ENCODE measurements at places on chromosomes 12 and 14.

DNA sequence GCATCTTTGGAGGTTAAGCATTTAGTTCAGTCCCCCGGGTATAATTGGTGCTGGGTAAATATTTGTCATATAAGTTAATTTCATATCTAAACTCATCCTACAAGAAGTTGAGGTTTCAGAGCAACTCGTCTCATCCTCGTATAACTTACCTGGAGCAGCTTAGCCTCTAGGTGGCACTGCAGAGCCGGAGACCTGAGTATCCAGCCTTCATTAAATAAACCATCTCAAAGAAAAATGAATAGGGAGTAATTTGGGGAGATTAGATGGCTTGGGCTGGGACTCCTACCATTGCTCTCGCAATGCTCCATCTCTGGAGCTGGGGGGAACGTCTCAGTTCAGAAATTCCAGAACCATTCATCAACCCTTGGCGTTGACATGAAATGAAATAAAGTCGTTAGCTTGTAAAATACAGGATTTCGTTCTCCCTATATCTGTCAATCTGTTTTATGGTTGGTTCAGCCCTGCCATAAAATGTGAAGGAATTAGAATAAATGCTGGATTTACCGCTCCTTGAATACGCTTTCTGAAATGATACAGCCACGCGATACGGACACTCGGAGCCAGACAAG is 122.9 kb upstream of the TMEM132D start:
- DNase-seq, result no peak

GRCh38 chr12:15208871-15209656 is 12.2 kb downstream of the RERG start:
- no peak for DNase-seq

- no peak for DNase-seq
Measured at GRCh38 chr12:53123578-53124351, 20.5 kb downstream of the SOAT2 start.

DNA sequence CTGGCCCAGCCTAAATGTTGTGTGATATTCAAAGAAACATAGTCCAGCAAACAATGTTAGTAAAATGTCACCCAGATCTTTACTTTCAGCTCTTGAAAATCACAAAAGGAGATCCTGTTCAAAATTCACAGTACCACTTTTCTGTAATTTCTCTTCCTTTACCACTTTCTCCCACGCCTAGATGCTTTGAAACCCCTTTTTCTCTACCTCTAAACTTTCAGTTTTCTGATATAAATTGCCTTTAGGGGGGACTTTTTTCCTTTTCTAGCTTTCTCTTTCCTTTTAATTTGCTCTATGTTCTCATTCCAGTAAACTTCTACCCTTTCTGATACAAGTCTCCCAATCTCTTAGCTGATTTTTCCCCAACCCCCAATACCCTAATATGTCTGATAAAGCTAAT is 101.8 kb downstream of the LMO3 start:
- DNase-seq, result no peak

- no peak for DNase-seq
Measured at GRCh38 chr14:61106271-61106958, 125.4 kb downstream of the SLC38A6 start.

DNA sequence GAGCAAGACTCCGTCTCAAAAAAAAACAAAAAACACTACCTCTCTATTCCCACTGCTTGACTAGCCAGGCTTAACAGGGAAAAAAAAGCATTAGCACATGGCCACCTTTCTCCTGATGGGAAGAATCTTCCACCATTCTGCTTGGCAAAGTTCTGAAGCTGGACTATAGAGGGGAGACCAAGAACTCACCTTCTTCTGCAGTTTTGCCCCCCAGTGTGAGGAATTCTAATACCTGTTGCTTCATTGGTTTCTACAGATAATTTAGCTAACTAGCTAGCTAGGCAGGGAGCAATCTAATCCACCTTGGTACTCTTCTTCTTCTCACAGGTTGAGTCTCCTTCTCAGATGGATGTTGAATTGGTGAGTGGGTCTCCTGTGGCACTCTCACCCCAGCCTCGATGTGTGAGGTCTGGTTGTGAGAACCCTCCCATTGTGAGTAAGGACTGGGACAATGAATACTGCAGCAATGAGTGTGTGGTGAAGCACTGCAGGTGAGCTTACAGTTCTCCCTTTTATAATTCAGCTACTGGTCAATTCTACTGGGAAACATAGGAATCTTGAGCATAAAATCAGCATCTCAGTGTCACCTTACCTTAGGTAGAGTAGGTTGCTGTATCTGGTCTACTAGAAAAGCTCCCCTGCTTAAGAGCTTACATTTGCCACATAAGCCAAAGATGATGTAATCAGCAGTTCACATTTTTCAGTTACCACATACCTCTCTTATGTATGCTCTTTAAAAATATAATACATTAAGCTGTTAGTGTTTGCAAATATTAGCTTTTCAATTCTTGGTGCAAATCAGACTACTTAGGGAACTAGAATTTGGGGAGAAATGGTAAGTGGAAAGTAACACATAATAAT is 16.0 kb downstream of the METTL3 start:
- DNase-seq, result no peak

DNA sequence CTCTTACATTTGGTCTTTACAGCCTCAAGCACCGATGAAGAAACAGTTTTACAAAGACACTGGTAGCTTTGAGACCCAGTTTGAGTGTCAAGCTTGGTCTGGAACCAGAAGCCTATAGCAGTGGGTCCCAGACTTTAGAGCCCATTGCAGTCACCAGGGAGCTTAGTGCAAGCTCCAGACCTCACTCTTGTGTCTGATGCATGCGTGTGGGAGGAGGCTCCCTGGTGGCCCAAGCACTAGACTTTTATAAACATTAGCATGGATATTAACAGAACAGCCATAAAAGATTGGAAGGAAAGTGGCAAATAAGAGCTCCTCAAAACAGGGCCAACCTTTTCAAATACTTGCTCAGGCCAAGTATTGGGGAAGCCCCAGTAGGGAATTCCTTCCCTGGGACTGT is 45.5 kb downstream of the SLC8B1 start:
- no peak for DNase-seq

DNA sequence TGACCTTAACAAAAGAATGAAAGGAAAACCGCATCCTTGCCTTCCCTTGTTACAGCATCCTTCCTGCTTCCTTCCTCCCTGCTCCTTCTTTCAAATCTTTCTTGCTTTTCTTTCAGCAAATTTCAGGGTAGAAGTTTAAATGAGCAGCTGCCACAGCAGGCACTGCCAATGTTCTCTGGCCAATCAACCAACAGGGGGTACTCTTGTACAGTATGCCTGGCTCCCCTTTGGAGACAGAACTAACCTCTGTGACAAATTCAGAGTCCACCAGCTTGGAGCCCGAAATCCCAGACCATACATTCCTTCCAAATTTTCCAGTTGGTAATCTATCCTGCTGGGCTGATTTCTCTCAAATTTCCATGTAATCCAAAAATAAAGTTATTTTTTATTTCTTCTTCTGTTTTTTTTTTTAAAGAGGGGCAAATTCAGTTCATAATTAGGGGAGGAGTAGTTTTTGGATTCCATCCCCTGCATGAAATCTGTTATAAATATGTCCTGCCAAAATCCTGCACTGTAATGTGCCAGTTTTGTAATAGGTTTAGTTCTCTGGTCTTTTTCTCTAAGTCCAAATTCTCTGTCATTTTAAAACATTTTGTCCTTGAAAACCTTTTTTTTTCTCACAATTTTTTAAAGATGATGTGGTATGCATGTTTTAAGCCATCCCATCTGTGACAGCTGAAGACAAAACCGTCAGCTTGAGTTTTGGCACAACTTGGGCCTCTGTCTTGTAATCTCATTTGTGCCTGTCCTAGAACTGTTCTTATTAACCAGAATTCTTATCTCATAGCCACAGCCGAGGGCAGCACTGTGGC is 610.0 kb upstream of the LMO3 start:
- no peak for DNase-seq

DNA sequence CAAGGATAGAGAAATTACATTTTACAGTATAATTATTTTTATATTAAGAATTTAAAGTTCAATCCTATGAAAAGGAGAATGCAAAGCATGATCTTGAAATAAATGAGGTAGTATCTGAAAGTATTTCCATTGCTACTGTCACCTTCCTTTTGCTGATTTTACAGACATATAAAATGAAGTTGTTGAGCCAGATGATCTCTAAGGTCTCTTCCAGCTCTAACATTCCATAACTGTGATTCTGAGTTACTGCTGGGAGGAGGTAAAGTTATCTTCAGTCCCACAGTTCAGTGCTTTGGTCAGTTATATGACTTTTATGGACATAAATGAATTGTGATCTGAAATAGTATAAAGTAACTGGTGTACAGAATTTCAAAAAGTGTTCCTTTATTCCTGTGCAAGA is 52.8 kb downstream of the SLC38A6 start:
- no peak for DNase-seq

DNA sequence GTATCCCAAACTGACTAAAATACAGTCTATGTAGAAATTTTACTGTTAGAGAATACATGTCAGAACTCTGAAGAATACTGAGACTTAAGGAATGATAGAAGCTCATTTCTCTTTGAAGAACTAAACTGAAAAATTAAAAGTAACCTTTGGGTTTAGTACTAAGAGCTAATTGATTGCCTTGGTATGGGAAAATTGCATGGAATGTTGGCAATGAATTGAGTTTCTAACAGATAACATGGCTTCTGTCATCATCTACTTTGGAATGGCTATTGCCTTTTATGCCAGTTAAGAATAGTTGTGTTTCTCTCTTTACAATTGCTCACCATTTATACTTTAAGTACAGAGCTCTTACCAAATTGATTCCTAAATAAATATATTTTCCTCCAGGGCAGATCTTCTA is 308.8 kb upstream of the SYT1 start:
- DNase-seq, result no peak

- no peak for DNase-seq
Measured at GRCh38 chr14:28157887-28158791, 608.4 kb upstream of the FOXG1 start.

GRCh38 chr12:71686658-71687025 is 760 bp downstream of the TMEM19 start:
- DNase-seq, result no peak

DNA sequence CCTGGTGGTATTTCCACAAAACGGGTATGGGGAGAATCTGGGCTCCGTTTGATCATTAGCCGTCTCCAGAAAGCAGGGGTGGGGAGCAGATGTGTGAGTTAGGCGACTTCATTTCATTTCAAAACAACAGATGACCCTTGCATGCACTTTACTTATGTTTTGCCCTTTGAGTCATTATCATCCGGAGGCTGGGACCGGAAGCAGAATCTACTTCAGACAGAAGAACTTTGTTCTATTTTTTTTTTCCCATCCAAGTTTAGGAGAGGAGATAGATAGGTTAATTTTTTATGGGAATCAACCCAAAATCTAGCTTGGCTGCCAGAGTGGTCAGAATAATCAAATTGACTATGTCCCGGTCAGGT is 31.3 kb upstream of the CMAS start:
- DNase-seq, result no peak

GRCh38 chr14:68607867-68608573 is 184.8 kb downstream of the ZFP36L1 start:
- DNase-seq, result no peak

GRCh38 chr14:22231018-22231417 is 358.0 kb downstream of the DAD1 start:
- DNase-seq, result no peak

GRCh38 chr14:62938778-62939177 is 106.5 kb downstream of the KCNH5 start:
- no peak for DNase-seq

- no peak for DNase-seq
Measured at GRCh38 chr14:21268617-21269251, 508 bp downstream of the HNRNPC start.

Measured in left cardiac atrium (tissue), 4 donors.